Hepatocyte (in vitro differentiated cells): ENCODE measurements at places on chromosomes 1 and 21. TPM values are rescaled to one million over a fixed set of nuclear protein-coding genes. Genes with fewer than 3 reads are reported as not detected.
A peak's percentile ranks its signal among the peaks of the same experiment; 100 is the strongest.

The ZNF648 gene
- 0.06 TPM in 1 of 2 replicates, not detected in the other for polyA plus RNA-seq

DNA sequence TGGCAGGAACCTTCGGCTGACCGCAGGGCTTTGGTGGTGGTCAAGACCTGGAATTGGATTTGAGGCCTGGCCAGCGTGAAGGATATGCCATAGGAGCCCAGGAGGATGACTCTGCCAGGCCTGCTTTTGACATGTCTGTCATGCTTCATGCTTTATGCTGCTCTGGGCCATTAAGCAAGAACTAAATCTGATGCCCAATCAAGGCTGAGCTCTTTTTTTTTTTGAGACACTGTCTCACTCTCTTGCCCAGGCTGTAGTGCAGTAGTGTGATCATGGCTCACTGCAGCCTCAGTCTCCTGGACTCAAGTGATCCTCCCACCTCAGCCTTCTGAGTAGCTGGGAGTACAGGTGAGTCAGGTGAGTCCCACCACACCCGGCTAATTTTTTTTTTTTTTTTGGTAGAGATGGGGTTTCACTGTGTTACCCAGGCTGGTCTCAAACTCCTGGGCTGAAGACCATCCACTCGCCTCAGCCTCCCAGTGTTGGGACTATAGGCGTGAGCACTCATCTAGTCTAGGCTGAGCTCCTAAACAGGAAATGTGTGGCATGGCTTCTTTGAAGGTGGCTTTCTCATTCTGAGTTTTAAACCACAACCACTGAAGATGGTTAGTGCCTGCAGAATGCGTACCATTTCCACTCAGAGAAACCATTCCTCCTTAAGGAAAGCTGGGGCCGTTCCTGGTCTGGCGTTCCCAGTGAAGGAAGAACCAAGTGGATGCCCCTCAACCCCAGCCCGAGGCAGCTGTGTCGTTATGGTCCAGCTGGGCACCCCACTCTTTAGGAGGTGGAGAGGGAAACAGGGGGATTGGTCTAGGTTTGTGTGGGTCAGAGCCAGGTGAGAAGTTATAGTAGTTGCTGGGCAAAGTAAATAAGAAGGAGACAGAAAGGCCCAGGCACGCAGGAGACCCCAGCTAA, 34.2 kb upstream of the ATP5PO start:
- no peak for DNase-seq

The TEDDM1 gene
- polyA plus RNA-seq, result not detected in 2 replicates

The CASZ1 gene
- polyA plus RNA-seq, result 6.9 and 8.3 TPM in 2 replicates

- no peak for DNase-seq
Measured at GRCh38 chr1:94303005-94303404, 65.6 kb upstream of the ARHGAP29 start.

- no peak for DNase-seq
Measured at GRCh38 chr1:234519506-234519905, 40.5 kb upstream of the TARBP1 start.

DNA sequence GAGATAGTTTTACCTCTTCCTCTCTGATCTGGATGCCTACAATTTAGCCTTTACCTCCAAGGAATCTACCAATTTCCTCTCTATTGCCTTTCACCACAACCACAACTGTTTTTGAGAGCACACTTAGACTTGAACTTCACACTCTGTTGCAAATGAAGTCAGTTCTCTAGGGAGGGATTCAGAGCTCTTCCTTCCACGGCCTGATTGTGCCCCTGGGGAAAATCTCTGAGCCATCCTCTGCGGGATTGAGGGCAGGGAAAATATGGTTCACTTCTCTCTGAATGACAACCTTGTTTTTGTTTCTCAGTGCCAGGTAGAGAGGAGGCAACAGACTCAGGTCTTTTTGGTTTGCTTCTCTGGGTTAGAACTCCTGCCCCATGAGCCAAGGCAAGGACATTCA, 35.4 kb upstream of the BCL10 start:
- no peak for DNase-seq

The POTED gene
- not detected in 2 replicates for polyA plus RNA-seq

The SEC16B gene
- 6.5 and 9.1 TPM in 2 replicates for polyA plus RNA-seq

The CELA2A gene
- 5.6 TPM in 2 replicates for polyA plus RNA-seq

The PRRX1 gene
- polyA plus RNA-seq, result 9.8 and 11.0 TPM in 2 replicates

GRCh38 chr1:202681736-202682420, 28.4 kb downstream of the SYT2 start:
- no peak for DNase-seq

- peak; percentile 81 for DNase-seq
Measured at GRCh38 chr21:45880097-45881068, 101.2 kb upstream of the COL6A1 start.
